Glutamatergic neuron (in vitro differentiated cells): ENCODE measurements at places on chromosomes 12 and 14.
A peak's percentile ranks its signal among the peaks of the same experiment; 100 is the strongest.

- no peak for DNase-seq
Observed at GRCh38 chr12:80241576-80242273, 142.4 kb downstream of the OTOGL start.

DNA sequence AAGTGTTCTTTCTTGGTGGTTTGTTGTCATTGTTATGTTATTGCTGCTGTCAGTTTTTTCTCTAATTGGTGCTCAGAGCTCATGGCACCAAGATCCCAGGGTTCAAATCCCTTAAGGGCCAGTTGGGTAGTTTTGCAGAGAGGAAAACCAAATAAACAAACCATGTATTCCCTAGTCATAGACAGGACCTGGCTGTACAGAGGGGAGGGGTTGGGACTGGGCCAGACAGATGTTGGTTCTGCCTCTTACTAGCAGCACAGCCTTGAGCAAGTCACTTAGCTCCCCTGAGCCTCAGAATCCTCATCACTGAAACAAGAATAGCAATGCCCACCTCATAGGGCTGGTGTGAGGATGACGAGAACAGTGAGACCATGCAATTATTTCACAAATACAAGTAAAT lies 53.4 kb downstream of the LTBP2 start:
- no peak for DNase-seq

DNA sequence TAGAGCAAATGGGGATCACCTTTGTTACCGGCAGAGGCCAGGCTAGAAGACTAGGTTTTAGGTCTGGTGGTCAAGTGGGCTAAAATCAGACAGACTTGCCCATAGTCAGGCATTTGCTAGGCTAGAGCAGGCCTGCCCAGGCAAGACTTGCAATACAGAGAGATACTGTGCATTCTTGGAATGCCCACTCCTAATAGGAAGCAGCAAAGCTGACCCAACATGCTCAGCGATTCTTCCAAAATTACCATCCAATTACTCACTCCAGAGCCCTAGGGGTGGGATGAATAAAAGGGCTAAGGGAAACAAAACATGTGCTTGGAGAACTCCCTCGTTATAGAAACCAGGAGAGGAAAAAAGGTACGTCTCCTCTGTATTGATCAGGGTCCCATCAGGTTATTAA lies 187.8 kb upstream of the AMIGO2 start:
- DNase-seq = no peak

- DNase-seq = peak; percentile 4
Observed at GRCh38 chr12:131090274-131091210, 136.8 kb downstream of the ADGRD1 start.

GRCh38 chr14:70822530-70823185 lies 13.3 kb upstream of the MAP3K9 start:
- DNase-seq = peak; percentile 71

GRCh38 chr14:103696070-103696402 lies 19.2 kb downstream of the XRCC3 start:
- DNase-seq = no peak

DNA sequence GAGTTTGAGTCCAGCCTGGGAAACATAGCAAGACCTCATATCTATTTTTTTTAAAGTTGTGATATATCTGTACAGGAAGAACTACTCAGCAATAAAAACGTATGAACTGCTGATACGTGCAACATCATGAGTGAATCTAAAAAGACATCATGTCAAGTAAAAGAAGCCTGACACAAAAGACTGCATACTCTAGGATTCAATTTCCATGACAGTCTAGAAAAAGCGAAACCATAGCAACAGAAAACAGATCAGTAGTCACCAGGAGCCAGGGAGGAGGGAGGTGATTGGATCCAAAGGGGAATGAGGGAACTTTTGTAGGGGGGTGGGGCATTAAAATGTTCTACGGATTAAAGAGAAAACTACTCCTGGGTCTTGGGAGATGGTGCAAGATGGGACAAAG lies 8.7 kb upstream of the RGS6 start:
- no peak for DNase-seq

DNA sequence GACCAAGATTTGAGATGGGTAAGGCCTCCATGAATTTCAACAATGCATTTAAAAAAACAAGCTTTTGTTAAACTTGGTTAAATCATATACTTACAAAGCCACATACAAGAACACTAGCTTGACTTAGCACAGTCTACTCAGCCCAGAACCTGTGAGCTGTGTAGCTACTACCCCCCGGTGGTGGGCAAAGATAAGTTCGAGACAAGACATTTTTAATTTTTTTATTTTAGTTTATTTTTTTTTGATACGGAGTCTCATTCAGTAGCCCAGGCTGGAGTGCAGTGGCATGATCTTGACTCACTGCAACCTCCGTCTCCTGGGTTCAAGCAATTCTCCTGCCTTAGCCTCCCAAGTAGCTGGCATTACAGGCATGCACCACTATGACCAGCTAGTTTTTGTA lies 3.7 kb upstream of the NECAP1 start:
- DNase-seq = peak; percentile 22

GRCh38 chr14:30853946-30854345 lies 20.4 kb upstream of the COCH start:
- no peak for DNase-seq

- no peak for DNase-seq
Observed at GRCh38 chr12:66603461-66603860, 75.4 kb downstream of the GRIP1 start.

- no peak for DNase-seq
Observed at GRCh38 chr14:32620724-32621123, 291.6 kb downstream of the AKAP6 start.

DNA sequence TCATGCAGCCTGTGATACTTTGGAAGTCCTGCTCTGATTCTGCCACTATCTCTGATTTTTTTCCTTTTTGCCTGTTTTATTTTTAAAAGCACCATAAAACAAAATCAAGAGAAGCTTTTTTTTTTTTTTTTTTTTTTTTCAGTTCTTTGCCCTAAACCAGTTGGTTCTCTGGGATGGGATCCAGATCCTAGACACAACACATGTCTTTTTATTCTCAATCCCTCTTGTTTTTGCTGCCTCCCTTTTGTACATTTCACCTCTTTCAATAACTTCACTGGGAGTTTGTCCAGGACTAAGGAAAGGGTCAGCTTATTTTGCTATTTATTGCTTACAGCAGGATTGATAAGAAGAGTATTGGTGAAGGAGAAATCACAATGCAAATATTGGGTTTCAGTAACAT lies 139.4 kb downstream of the GRIP1 start:
- no peak for DNase-seq

- no peak for DNase-seq
Observed at GRCh38 chr14:50229681-50230080, 1.7 kb downstream of the SOS2 start.

- no peak for DNase-seq
Observed at GRCh38 chr12:47578836-47579235, 127.0 kb downstream of the RPAP3 start.

GRCh38 chr14:94081386-94081820 lies 293 bp downstream of the IFI27L1 start:
- no peak for DNase-seq

DNA sequence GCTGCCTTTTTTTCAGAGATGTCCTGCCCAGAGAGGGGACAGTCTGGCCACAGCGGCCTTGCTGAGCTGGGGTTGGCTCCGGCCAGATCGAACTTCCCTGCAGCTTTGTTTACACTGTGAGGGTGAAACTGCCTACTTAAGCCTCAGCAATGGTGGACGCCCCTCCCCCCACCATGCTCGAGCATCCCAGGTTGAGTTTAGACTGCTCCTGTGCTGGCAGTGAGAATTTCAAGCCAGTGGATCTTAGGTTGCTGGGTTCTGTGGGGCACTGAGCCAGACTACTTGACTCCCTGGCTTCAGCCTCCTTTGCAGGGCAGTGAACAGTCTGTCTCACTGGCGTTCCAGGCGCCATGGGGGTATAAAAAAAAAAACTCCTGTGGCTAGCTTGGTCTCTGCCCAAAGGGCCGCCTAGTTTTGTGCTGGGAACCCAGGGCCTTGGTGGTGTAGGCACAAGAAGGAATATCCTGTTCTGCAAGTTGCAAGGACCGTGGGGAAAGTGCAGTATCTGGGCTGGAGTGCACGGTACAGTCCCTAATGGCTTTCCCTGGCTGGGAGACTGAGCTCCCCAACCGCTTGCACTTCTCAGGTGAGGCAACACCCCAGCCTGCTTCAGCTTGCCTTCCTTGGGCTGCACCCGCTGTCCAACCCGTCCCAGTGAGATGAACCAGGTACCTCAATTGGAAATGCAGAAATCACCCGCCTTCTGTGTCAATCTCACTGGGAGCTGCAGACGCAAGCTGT lies 79.1 kb downstream of the LRIG3 start:
- DNase-seq = no peak

DNA sequence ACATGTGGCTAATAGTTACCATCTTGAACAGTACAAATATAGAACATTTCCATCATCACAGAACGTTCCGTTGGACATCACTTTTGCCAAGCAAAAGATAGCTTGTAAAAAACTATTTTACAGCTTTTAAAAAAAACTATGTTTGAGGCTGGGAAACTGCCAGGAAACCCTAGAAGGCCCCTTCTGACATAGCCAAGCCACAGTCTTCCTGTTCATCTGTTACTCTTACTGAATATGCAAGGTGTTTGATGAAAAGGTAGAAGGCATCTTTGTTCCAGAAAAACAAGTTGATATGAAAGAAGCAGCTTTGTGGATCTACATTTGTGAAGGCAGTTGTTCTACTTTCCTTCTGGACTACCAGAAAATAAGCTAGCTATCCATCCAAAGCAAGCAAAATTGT lies 23.6 kb upstream of the WNK1 start:
- no peak for DNase-seq

GRCh38 chr14:87628129-87628528 lies 364.9 kb downstream of the GALC start:
- no peak for DNase-seq

DNA sequence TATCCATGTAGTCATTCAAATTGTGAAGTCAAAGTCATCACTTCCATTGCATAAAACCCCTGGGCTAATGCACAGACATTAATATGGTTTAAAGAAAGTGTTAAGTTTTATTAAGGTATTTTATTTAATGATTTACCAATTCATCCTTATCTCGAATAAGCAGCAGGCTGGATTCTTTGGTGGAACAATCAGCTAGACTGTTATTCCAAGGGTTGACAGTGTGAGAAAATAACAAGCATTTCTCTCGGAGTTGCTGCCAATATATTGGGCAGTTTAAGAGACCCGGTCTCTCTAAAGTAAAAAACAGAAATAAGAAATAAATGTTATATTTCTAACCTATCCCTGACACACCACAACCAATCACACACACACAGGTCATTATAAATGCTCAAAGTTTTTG lies 9.4 kb downstream of the KLRB1 start:
- DNase-seq = no peak

DNA sequence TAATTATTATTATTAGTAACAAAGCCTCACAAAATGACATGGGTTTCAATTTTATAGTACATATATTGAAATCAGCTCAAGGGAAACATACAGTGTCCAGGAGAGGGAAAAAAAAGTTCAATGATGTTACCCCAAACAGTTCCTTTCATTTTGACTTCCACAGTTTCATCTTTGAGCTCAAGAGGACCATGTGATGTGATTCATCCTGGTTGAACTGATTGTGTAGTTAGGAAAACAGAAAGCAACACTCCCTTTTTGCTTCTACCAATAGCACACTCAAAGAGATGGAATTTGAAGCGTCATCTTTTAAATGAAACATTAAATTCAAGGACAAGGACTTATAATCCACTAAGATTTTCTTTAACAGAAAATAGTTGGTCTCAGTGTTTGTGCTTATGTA lies 461.0 kb downstream of the FOXG1 start:
- no peak for DNase-seq

DNA sequence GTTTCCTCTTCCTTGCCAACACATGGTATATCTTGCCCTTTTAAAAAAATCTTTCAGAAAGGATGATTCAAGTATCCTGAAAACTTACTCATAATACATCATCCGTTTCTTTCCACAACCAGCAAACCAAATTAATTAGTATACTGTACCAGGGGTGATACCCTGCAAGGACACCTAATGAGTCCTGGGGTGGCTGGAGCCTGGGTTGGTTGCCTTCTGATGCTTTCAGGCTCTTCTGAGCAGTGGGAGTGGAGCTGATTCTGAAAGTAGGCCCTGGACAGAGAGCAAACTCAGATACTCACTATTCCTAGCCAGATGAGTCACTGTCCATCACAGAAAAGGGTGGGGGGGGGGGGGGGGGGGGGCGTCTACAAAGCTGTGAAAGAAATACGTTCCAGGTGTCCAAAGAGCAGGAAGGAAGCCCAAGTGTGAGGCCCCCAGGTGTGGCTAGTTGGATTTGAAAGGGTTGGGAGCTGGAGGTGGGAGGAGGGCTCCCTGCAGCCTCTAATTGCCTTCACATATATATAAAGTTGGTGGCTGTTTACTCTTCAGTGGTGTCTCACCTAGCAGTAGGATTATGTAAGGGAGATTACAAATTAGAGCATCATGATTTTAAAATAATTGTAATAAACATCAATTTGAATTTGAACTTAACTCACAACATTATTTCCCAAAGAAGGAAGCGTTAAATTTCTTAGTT lies 36.5 kb downstream of the FBXO33 start:
- no peak for DNase-seq

GRCh38 chr12:98699586-98699985 lies 54.5 kb downstream of the APAF1 start:
- no peak for DNase-seq

GRCh38 chr12:6919588-6919987 lies 5.2 kb downstream of the ENO2 start:
- DNase-seq = no peak

GRCh38 chr12:3171195-3171591 lies 94.0 kb downstream of the TSPAN9 start:
- no peak for DNase-seq

DNA sequence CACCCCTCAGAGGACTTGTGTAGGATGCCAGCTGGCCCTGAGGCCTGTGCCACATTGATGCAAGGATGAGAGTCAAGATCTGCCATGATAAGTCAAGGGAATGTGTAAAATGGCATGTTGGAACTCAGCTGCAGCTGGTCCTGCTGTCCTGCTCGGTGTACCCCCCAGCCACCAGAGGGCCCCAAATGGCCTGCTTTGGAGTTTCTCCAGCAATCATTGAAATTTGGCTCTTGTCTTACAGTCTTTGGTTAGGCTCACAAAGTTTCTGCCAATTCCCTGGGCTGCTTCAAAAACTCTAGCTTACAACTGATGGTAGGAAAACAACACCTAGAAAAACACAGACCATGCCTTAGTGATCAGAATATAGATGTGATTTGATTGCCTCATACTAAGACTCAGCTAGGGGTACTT lies 76.8 kb downstream of the HSD17B6 start:
- peak; percentile 40 for DNase-seq
